Activated effector memory CD4-positive, alpha-beta T cell treated with Interleukin-2 at 50 U/mL for 16 hours (primary cell): ENCODE measurements at places on chromosomes 4 and X.

DNA sequence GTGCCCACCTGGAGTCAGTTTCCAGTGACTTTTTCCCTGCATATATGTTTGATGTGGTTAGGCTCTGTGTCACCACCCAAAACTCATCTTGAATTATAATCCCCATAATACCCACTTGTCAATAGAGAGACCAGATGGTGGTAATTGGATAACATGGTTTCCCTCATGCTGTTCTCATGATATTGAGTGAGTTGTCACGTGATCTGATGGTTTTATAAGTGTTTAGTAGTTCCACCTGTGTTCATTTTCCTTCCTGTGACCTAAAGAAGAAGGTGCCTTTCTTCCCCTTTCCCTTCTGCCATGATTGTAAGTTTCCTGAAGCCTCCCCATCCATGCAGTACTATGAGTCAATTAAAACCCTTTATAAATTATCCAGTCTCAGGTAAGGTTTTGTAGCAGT, 740.9 kb downstream of the ARAP2 start:
- no peak for DNase-seq

DNA sequence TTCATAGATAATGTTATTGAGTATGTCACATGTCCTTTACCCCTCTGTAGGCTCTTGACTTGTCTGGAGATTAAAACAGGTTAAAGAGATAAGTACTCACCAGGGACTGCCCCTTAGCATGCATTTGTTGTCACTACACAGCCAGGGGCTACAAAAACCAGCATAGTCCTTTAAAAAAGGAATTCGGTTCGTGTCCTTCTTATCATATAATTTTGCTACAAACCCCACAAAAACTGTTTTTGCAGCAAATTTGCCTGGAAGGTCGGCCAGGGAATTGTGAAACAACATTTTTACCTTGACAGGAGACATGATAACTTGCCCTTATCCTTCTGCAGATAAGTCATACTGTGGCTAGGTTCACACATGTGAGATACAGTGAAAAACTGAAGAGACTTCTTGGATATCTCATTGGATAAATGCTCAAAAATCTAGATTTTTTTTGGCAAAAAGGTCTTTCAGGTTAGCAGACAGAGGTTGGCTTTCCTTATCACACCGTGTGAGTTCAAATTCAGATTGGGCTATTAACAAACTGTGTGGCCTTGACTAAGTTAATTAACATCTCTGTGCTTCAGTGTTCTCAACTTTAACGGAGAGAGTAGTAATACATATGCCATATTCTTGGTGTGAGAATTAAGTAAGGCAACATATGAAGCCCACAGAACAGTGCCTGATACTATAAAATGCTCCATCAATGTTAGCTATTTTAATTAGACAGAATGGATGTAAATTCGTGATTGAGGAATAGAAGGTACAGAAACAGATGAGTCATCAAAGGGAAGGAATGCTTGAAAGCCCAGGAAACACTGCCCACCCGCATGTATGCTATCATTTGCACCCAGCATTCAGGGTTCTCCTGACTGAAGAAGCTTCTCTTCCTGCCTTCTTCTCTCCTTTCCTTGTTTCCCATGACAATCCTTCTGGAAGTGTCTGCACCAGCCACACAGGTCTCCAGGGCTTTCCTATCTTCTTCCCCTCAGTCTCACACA, 30.0 kb downstream of the FAM9C start:
- no peak for DNase-seq

DNA sequence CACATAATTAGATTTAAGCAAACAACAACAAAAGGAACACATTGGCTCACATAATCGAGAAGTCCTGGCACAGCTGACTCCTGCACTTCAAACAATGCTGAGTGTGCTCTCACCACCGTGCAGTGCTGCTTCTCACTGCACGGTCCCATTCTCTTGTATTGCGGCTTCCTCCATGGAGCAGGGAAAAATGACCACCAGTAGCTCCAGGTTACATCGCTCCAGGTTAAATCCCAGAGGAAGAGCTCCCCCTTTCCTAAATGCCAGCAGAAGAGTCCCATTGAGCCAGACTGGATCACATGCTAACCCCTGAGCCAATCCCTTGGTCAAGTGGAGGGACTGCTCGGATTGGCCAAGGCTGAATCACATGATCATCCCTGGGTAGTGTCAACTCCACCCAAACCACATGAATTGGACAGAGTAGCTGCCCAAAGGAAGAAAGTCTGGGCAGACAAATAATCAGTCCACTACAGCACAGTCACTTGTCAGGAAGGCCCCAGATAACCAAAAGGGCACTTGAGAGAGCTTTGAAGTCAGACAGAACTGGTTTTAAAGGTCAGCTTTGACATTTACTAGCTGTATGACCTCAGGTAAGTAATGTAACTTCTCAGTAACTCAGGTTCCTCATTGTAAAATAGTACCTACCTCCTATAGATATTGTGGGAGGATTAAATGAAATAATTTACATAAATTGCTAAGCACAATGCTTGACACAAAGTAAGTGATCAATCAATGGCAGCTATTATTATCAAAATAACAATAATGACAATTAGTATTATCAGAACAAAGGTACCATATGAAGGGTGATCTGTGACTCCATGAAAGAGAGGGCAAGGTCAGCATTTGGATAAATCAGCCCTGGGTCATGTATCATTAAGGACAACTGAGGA, 14.3 kb downstream of the TEC start:
- no peak for DNase-seq

DNA sequence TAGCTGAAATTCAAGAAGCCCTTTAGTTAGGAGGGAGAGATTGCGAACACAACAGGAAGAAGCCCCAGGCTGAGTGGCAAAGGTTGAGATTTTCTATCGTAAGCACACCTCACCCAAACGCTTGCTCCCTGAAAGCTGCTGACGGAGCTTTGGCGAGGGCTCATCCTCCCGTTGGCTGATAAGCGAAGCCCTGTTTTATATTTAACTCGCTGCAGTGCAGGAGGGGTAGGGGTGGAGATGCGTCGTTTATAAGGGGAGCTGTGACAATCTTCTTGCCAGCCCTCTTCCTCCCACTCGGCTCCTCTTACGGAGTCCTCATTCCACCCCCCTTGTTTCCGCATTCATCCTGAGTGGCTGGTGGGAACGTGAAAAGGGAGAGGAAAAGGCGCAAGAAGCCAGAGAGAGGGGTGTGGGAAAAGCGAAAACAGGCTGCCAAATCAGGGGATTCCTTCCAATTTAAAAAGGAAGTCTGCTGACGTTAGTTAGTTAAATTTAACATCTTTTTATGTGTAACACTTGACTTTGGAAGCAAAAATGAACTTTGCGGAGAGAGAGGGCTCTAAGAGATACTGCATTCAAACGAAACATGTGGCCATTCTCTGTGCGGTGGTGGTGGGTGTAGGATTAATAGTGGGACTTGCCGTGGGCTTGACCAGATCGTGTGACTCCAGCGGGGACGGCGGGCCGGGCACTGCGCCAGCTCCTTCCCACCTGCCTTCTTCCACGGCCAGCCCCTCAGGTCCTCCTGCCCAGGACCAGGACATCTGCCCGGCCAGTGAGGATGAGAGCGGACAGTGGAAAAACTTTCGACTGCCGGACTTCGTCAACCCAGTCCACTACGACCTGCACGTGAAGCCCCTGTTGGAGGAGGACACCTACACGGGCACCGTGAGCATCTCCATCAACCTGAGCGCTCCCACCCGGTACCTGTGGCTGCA, at the start of gene ENPEP:
Gene ENPEP (plus strand): TSS at position 275 of the 938 bp plus-strand sequence. CDS start 260 bp downstream, at position 535.
- no peak for DNase-seq

- DNase-seq = no peak
These were observed 73.7 kb downstream of the ELOVL6 start for GRCh38 chr4:110124711-110125110.

- DNase-seq = no peak
These were observed 233.4 kb downstream of the TEX13A start for GRCh38 chrX:104987063-104987462.
